ENCODE measurements at places on chromosomes 1 and 21.

DNA sequence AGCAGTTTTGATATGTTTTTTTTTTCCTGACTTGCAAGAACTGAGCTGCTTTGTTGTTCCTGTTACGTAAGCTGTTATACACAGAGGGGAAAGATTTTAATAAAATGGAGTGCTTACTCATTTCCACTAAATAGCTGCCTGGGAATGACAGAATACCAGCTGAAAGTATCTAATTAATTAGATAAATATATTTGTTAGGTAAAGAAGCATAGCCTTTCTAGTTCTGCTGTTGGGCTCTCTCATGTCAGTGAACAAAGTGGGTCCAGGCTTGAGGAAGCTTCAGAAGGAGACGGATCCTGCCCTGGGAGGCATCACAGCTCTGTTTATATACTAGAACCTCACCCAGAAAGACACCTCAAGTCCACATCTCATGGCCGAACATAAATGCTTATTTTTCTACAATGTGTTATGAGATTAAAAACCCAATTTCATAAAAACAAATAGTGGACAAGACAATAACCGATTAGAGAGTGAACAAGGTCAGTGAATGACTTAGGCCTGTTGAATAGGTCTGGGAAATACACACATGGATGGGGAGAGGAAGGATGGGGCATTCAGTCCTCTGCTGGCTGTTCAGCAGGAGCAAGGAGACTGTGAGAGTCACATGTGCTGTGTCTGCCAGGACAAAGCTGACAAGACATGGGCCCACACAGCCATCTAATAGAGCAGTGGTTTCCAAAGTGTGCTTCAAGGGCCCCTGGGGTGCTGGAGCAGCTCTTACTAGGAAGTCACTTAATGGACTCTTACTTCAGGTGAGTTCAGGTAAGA lies 20.6 kb downstream of the TRAF5 start:
- no peak for DNase-seq

- no peak for DNase-seq
These were observed 22.9 kb upstream of the ADAM30 start for GRCh38 chr1:119919241-119919640.

DNA sequence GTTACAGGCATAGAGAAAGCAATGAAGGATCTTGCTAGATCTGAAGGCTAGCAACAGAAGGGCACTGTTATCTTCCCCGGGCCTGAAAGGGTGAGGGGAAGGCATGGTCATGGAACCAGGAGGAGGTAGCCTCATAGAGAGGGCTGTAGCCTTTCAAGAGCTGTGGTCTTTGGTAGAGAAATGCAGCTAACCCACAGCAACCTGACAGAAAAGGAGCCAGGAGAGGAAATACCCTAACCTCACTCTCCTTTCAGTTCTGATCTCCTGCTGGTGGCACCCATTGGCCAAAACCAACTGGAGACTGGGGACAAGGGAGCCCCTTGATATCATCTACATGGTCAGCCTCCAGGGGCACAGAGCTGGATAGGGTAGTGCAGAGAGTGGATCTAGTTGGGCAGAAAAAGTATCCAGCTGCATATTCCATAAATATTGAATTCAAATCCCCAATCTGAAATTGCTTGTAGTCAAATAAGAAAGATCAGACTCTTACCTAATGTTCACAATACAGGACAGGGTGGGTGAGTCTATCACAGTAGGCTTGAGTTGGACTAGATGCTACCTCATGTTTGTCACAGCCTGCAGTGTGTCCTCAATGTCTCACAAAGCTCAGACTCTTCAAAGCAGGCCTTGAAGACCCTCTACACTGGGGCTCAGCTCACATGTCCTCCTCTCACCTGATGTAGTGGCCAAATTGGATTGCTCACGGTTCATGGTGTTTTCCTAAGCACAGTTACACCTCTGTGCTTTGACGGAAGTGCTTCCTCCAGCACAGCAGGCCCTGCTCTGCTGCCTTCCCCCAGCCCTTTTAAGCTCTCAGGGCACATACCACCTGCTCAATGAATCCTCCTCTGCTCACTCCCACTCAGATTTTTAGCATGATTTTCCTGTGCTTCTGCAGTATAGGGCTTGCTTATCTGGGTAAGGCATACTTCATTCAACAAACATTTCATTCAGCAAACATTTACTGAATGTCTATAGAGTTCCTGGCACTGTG lies 74.1 kb upstream of the JUN start:
- DNase-seq: no peak

- no peak for DNase-seq
These were observed 800 bp upstream of the FAM163A start for GRCh38 chr1:179742291-179742690.

GRCh38 chr1:29113413-29114117 lies 10.1 kb downstream of the TMEM200B start:
- DNase-seq: no peak

- DNase-seq: no peak
These were observed 3.5 kb upstream of the S100A8 start for GRCh38 chr1:153394391-153394790.
